ENCODE measurements at places on chromosomes 12 and 14. TPM values are rescaled to one million over a fixed set of nuclear protein-coding genes. Genes with fewer than 3 reads are reported as not detected.

Gene SERPINA12
- not detected for total RNA-seq

Gene TMEM121
- total RNA-seq, result 8.0 TPM

Gene TMEM117
- 6.2 TPM for total RNA-seq

Gene PRIM1
- 4.9 TPM for total RNA-seq

Gene EIF2S3B
- total RNA-seq, result 1.8 TPM

Gene NPAS3
- 0.26 TPM for total RNA-seq

Gene ZNF385A
- 2.3 TPM for total RNA-seq

Gene MGP
- 2.0 TPM for total RNA-seq

Gene HVCN1
- 7.4 TPM for total RNA-seq

Measured in fibroblast of lung (primary cell).